ENCODE measurements at places on chromosomes 5 and 9.

DNA sequence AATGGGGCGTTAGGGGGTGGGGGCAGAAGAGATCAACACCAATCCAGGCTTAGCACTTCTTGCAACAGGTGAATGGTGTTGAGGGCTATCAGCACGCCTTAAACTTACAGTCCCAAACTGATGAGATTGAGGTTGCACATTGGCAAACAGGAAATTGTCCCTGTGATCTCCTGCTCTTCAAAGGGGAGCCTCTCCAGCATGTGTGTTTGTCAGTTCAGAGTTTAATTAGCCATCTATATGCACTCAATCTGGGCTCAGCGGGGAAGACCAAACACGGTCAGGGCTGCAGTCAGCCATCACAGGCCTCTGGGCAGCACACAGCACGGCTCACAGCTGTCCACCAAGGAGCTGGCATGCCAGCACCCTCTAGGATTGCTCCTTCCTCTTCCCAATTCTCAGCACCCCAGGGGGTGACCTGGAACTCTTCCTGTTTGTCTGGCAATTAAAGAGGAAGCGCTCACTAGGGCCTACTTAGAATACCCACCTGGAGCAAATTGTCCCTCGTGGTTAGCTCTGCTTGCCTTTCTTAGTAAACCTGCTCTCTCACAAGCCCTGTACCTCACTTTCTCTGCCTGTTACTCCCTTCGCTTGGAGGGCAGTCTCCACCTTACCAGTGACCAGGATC is 217.4 kb downstream of the SLIT3 start:
- no peak for DNase-seq

DNA sequence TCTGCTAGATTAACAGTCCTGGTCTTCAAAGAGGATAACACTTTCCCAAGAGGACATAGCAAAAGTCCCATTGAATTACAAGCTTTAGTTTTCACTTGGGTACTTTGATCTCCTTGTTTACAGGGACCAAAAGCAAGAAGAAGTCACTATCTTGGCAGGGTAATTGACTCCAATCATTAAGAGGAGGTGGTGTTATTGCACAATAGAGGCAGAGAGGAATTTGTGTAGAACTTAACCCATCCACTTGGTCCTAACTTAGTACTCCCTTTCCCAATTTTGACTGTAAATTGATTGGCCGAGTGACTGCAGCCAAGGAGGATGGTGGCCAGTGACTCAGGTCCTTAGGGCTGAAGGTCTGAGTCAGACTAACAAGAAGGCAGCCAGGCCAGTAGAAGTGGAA is 9.3 kb upstream of the TRPC7 start:
- DNase-seq = no peak

GRCh38 chr9:133067813-133068212 is 6.0 kb downstream of the CEL start:
- DNase-seq = no peak

- DNase-seq = no peak
Observed at GRCh38 chr5:17216974-17217492, 398 bp upstream of the BASP1 start.

GRCh38 chr5:115510145-115510645 is 34.4 kb downstream of the FEM1C start:
- no peak for DNase-seq

DNA sequence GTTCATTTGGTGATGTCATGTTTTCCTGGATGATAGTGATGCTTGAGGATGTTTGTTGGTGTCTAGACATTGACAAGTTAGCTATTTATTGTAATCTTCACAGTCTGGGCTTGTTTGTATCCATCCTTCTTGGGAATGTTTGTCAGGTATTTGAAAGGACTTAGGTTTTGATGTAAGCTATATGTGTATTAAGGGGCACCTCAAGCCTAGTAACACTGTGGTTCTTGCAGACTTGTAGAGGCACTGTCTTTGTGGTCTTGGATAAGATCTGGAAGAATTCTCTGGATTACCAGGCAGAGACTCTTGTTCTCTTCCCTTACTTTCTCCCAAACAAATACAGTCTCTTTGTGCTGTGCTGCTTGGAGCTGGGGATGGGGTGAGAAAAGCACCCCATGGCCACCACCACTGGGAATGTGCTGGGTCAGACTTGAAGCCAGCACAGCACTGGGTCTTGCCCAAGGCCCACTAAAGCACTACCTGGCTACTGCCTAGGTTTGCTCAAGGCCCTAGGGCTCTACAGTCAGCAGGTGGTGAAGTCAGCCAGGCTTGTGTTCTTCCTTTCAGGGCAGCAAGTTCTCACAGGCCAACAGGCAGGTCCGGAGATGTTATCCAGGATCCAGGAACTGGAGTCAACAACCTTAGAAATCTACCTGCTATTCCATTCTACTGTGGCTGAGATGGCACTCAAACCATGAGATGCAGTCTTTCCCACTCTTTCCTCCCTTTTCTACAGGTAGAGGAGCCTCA is 49.3 kb upstream of the GNA14 start:
- DNase-seq = no peak

DNA sequence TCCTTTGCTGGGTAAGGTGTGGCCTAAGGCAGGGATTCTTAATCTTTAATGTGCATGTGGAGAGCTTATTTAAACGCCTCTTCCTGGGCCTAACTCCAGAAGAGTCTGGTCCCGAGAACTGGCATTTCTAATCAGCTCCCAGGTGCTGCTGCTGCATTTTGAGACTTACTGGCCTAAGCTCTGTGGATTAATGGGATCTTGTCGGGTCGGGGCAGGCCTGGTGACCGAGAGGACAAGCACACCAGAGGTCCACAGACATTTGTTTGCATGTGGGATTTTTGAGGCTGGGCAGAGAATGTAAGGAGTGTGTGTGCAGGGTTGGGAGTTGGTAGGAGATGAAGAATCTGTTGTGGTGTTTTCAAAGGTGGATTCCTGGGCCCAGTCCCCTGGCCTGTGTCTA is 95.0 kb upstream of the DAP start:
- no peak for DNase-seq

- no peak for DNase-seq
Observed at GRCh38 chr9:136900988-136901515, 14.7 kb downstream of the TRAF2 start.

DNA sequence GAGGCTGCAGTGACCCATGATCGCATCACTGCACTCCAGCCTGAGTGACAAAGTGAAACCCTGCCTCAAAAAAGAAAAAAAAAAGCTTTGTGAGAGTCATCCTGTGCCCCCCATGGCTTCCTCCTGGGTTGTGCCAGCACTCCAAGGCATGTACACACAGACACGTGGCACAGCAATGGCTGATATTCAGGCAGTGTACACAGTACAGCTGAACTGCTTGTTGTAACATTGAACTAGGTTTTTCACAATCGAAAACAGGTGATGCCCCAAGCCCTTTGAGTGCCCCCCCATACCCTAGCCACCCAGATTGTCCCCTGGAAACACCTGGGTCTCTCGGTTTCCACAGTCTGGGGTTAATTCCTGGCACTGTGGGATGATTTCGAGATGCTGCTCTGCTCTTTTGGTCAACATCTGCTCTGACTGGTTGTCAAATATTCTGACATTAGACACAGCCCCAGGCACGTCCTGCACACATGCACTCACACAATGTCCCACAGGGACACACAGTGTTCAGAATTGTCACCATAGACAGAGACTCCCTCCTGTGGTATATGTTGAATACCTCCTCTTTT is 9.2 kb downstream of the SPINK4 start:
- DNase-seq = no peak

GRCh38 chr5:68845131-68845530 is 248.7 kb upstream of the SLC30A5 start:
- no peak for DNase-seq

DNA sequence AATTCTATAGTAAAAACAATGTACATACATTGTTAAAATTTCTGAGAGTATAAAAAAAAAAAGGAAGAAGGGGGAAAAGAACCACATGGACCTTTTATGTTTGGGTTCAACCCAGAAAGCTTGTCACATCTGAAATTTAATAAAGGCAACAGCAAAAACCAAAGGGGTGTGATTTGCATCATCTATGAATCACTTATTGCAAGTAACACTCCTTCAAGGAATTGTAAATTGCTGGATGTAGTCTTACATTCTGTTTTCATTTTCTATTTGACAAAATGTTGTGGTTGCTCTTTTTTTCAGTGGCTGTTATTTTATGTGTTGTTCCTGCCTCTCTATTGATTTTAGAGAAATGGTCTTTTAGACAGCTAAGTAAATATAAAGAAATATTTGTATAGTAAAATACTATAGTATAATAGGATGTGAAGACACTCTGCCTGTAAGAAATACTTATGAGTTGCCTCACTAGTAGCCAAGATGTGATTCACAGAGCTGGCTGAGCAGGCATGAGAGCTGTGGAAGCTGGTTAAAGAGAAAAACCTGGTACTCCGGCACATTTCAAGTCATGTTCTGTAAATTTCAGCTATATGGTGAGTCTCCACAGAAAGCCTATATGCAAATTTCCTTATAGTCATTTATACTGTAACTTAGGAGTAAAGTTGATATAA is 131.1 kb upstream of the CNTLN start:
- DNase-seq = no peak

GRCh38 chr5:122076669-122077365 is 1.2 kb downstream of the LOX start:
- DNase-seq = no peak

GRCh38 chr5:41406936-41407335 is 103.5 kb downstream of the PLCXD3 start:
- DNase-seq = no peak

DNA sequence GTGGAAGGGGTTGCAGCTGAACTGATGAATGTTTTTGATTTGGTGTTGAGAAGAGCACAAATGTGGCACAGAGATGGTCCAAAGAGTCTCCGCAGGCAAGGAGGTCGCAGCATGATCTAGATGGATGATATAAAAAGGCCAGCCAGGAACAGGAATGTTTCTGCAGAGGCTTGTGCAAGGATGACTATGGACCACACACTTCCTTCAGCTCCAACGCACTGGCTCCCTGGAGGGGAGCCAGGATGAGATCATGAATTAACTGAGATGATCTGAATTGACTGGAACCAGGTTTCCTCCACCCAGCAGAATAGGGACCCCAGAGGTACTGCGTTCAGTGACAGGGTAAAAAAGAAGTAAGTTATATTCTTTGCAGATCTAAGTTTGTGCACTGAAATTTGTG is 89.0 kb downstream of the ARSB start:
- no peak for DNase-seq

- DNase-seq = no peak
Observed at GRCh38 chr5:59560553-59560952, 333.0 kb downstream of the PDE4D start.

DNA sequence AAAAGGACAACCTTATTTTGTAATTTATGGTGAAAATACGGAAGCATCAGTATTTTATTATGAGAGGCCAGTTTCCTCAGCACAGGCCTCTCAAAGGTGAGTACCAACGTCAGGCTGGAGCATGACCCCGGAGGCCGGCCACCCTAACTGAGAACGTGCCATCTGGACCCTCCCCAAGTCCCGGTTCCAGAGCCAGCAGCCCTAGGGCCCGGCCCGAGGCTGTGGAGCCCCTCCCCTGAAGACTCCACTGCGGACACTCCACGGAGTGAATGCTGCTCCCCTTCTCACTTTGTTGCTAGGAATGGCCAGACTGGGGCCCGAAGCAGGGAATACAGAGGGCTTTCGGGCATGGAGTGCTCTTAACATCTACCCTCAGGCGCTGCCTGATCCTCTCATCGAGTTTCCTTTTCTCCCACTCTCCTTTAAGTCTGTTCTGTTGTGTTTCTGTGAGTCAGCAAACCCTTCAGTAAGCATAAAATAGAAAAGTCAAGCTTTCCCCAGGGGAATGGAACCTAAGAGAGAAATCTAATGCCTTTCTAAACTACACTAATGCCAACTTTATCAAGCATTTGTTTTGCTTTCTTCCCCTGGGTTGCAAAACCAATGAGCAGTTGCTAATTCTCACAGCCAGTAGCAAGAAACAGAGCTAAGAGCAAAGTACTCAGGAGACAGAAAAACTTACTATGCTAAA is 4.5 kb downstream of the BRD9 start:
- no peak for DNase-seq

DNA sequence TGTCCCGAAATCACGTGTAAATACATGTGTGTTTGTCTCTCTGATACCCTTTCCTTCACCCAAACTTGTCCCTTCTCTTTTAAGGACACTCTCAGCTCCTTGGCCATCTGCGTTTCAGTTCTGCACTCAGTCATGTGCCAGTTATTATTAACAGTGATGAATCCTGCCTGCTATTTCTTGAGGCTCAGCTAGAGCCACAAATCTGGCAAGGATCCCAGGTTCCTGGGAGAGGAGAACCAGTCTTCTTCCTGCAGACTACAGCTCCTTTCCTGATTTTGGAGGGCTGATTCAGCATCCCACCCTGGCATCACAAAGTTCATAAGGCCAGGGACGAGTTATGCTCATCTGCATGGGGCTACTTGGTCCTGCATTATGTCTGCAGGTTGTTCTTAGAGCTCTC is 5.6 kb downstream of the MAMDC2 start:
- DNase-seq = no peak

GRCh38 chr5:149125386-149125891 is 15.9 kb upstream of the ABLIM3 start:
- no peak for DNase-seq

GRCh38 chr5:159992566-159992965 is 16.4 kb upstream of the TTC1 start:
- DNase-seq = no peak

- no peak for DNase-seq
Observed at GRCh38 chr9:107281922-107282667, 984 bp upstream of the RAD23B start.

DNA sequence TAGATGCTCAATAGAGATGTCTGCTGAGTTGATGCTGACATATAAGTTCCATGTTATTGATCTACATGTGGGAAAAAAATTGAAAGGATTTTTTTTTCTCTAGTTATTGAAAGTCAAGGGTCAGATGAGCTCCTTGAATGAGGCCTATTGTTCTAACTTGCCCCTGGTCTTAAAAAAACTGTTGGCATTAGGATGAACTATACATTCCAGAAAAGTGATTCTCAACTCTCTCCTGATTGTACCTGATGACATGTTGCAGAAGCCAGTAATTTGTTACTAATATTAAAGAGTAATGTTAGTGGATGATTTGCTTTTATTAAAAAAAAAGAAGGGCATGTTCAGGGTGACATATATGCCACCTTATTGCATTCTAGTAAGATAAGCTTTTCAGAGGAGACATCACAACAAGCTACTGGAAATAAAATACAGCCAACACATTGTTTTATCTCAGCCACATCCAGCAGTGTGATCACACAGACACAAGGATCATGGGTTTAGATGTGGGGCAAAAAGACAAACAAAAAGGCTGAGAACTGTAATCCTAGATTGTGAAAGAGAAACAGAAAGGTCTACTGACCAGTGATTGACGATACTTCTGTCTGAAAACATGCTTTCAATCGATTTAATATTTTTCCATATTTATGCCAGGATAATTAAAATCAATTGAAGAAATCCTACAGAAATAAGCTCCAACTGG is 1314.1 kb upstream of the C9orf72 start:
- DNase-seq = no peak

DNA sequence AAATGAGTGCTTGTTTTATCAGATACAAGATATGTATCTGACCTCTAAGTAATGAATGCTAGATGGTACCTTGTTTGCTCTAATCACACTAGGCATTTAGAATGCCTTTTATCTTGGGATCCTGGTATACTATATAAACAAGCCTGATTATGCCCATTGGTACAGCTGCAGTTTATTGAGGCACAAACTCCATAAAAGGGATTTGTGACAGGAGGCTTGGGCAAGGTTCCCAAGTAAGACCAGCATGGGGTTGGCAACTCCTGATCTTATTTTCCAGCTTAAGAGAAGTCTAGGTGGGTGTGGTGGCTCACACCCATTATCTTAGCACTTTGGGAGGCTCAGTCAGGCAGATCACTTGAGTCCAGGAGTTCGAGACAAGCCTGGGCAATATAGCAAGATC is 93.9 kb upstream of the DMRT1 start:
- DNase-seq = no peak
